IMR-90 (cell line): ENCODE measurements at places on chromosomes 5 and 9.

GRCh38 chr5:177368869-177369644 is 11.3 kb downstream of the RGS14 start:
- no peak for DNase-seq

DNA sequence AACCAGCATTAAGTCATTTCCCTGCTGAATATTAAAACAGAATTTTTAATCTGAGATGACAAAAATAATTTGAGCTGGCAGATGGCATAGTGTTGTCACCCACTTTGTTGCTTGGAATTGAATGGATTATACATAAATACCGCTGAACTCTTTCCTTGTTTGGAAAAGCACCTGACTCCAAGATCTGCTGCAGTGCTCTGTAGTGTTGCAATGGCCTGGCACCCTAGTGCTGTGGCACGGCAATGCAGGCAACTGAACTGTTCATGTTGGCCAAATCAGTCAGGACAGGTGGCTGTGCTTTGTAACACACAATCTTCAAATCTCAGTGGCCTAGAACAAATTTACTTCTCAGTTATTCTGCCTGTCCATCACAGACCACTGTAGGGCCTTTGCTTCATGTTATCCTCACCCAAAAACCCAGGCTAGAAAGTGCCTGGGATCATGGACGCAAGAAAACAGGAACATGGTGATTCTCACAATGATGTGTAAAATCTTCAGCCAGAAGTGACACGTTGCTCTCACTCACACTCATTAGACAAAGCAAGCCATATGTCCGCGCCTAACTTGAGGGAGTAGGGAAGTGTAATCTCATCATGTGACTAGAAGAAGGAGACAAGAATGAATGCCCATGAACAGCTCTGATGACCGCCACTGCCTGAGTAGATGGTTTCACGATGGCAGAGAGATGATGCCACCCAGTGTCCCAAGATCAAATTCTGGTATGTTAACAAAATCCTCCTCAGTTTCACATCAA is 191.9 kb upstream of the PUM3 start:
- DNase-seq = no peak

DNA sequence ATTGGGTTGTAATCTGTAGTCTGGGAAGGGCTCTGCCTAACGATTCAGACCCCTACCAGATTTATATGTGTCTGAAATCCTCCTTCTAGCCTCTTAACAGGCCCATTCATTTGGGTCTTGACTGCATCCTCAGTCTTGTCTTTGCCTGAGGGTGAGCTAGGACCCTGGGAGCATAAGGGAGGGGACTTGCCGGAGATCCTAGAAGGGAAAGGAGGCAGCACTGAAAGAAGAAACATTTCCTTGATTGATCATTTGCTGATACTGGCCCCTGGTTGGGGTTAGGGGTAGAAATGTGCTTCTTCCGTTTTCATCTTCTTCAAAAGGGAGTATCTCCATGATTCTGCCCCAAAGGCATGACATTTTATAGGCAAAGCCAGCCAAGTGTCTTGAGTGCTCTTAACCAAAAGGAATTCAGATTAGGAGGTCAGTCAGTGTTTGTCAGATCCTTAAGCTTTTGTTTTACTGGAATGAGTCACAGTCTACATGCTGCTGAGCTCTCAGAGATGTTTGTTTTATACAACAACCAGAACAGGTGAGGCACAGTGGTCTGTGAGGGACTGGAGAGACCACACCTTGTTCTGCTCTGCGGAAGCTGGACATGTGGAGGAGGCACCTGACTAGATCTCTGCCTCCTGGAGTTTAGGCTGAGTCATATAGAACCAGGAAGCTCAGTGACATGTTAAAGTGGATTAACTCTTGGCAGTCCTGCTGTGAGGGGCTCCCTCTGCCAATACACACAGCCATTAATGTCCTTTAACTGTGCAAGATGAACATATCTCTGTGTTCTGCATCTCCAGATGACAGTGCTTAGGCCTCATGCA is 37.7 kb downstream of the PCDHAC2 start:
- no peak for DNase-seq

- no peak for DNase-seq
Measured at GRCh38 chr5:136364307-136364706, 1.0 kb downstream of the TRPC7 start.

DNA sequence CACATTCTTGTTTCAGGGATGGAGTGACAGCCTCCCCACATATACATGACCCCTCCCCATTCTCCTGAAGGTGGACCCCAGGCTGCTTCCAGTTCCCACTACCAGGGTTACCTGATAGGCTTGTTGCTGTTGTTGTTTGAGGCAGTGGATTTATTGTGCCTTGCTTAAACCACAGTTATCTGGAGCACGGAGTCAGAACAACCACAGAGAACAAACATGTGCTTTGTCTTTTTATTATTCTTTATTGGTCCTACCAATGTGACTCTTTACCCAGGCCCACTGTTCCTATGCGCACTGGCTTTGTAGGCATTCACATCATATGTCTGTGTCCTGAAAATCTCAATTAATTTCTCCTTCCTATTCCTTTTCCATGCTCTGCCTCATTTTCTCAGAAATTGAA is 41.2 kb upstream of the IPPK start:
- no peak for DNase-seq

GRCh38 chr9:137452761-137453642 is 6.1 kb downstream of the NSMF start:
- no peak for DNase-seq

- no peak for DNase-seq
Measured at GRCh38 chr9:118991366-118992285, 377.6 kb downstream of the BRINP1 start.

- peak; percentile 90 for DNase-seq
Measured at GRCh38 chr5:61280205-61280604, 51.9 kb upstream of the ZSWIM6 start.

- DNase-seq = no peak
Measured at GRCh38 chr5:72785801-72786200, 30.7 kb upstream of the TNPO1 start.

GRCh38 chr9:129182122-129182521 is 4.1 kb upstream of the IER5L start:
- DNase-seq = no peak

GRCh38 chr5:36017622-36018021 is 26.4 kb upstream of the UGT3A1 start:
- DNase-seq = no peak

- no peak for DNase-seq
Measured at GRCh38 chr5:142994218-142994617, 224.0 kb downstream of the ARHGAP26 start.

DNA sequence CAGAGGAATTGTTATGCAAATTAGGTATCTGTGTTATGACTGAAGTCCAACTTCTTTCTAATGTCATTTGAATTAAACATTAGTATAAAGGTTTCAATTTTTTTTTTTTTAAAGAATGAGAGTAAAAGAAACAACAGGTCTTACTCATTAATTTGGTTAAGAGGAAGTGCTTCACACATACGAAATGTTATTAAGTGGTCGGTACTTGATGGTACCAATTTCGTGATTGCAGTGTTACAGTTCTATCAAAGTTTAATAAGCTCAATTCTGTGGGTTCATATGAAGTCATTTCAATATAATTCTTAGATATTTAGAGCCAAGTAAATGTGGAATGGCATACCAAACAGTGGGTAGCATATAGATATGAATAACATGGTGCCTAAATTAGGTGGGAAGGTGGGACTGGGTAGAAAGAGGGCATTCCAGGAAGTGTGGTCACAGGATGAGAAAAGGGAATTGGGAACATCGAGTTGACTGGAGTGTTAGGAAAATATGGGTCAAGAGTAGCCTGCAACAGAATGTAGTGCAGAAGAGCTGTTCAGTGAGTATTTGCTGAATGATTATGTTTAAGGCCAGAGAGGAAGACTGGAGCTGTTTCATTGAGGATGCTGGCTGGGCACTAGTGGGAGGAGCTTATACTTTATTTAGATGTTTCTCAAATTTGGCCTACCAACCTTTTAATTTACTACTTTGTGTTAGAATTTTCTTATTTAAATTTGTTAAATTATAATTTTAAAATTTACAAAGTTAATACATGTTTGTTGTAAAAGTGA is 34.1 kb upstream of the DHFR start:
- no peak for DNase-seq

DNA sequence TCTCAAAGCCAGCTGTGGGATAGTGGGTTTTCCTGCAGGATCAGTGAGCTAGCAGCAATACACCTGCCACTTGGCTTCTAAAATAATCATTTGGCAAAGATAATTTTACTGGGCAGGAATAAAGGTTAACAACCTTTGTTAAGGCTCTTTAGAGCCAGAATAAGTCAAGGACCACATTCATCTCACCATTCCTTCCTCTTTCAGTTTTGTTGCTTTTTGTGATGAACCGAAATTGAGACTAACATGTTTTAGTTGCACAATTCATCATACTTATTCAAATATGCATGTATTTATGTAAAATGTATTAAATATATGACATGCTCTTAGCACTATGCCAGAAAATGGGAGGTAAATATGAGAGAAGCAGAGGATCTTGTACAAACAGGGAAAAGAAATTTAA is 824.4 kb upstream of the TYRP1 start:
- no peak for DNase-seq

- DNase-seq = no peak
Measured at GRCh38 chr9:101247297-101247696, 137.5 kb downstream of the BAAT start.
